Left renal pelvis (tissue), 4 donors: ENCODE measurements at places on chromosomes 6 and 20. TPM values are rescaled to one million over a fixed set of nuclear protein-coding genes. Genes with fewer than 3 reads are reported as not detected.

The C4A gene
- 26.2 TPM for polyA plus RNA-seq

DNA sequence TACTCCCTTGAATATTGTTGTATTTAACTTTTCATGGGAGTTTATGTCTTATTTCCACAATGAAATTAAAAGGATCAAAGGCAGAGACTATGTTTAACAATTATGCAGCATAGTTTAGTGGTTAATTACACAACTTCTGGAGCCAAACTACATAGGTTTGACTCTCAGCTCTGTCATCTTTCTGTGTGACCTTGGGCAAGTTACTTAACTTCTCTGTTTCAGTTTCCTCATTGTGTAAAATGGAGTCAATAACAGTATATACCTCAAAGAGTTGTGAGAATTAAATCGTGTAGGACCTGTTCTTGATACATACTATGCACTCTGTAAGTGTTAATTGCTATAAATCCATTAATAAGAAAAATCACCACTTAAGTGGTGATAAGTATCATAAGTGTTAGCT is 48.3 kb downstream of the BTBD9 start:
- DNase-seq = no peak

DNA sequence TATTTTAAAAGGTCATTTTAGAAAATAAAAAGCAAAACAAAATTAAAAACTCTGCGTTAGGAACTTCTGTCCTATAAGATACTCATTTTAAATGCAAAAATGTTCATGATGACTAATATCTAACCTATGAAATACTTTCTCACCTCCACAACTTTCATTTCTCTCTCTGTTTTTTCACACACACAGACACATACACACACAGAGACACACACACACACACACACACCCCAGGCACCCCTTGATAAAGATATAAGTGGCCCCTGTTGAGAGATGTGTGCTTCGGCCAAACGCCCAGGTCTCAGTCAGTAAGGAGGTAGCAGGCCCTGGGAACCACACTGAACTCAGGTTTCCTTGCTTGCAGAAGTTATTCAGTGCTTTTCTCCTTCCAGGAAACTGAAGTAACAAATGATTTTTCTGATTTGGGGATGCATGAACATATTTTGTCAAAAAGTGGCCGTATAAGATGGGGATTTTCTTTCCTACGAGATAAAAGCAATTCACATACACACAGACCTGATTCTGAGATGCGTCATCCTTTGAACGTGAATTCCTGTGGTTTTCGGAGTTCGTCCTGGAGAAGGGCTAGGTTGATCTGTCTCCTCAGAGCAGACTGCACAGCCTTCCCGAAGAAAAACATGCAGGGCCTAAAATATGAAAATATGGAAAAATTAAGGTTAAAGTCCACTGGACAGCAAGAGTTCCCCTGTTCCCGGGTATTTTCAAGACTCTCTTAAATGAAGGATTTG is 306.8 kb upstream of the FOXQ1 start:
- DNase-seq = no peak

GRCh38 chr6:85404564-85405174 is 45.2 kb upstream of the NT5E start:
- DNase-seq = no peak

DNA sequence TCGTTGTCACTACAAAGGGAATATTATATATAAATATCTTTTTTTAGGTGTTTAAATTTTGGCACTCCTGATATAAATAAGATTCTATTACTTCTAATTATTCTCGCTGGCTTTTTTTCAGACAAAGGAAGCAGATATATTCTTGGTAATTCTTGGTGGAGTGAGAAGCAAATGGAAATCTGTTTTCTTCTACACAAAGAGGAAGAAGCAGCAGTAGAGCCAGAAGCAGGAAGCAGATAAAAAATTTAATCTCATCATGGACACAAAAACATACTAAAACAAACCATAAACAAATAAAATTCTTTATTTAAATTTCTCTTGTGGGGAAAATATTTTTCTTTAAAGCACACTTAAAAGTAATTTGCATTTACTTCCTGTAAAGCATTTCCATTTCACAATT is 3.7 kb upstream of the KIAA0319 start:
- no peak for DNase-seq
